Urinary bladder (tissue), 4 donors: ENCODE measurements at places on chromosomes 1 and 21.

DNA sequence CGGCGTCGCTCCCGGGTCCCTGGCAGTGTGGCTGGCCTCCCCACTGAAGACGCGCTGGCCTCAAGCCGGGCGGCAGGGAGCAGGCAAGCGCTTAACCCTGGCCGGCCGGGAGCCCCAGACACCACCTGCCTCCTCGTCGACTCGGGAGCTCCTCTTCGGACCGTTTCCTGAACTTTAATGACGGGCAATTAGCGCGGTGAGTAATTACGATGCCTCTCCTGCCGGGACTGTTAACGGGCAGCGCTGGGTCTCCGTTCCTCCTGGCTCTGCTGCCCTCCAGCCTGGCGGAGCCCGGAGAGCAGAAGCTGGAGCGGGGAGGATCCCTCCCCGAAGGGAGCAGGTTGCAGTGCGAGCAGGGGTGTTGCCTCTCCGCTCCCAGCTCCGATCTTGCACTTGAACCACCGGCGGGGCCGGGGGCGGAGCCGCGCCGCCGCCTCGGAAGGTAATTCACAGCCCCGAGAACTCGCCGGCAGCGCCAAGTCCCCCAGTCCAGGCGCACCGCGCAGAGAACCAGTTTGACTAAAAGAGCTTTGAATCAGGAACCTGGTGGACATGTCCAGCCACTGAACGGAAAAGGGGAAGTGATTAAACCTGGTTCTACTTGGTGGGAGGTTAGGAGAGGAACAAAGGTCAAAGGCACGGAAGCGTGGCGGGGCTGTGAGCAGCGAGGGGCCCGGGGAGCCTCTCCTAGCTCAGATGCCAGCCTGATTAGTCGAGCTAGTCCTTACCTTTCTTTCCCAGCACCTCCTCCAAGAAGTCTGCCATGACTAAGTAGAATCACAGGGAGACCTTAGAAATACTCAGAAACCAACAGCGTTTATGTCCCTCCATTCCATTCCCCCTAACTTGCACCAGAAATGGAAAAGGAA is 18.3 kb upstream of the PLEKHA6 start:
- no peak for DNase-seq

DNA sequence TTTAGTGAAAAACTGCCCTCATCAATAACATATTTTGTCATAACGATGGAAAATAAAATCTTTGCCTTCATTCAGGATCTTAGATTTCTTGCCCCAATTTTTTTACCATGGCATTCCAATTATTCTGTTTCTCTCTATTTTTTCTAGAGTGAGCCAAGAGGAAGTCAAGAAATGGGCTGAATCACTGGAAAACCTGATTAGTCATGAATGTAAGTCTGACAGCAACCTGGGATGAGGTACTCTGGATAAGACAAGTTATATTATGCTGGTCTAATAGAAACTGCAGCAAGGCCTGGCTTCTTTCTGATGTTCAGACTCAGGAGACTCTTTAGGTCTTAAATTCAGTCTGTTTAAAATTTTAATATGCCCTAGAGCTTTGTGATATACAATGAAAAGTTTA is 3.5 kb downstream of the RGS4 start:
- DNase-seq = no peak

GRCh38 chr1:208165659-208166058 is 78.5 kb downstream of the PLXNA2 start:
- DNase-seq = no peak

GRCh38 chr1:151616505-151616849 is 4.6 kb downstream of the SNX27 start:
- no peak for DNase-seq

DNA sequence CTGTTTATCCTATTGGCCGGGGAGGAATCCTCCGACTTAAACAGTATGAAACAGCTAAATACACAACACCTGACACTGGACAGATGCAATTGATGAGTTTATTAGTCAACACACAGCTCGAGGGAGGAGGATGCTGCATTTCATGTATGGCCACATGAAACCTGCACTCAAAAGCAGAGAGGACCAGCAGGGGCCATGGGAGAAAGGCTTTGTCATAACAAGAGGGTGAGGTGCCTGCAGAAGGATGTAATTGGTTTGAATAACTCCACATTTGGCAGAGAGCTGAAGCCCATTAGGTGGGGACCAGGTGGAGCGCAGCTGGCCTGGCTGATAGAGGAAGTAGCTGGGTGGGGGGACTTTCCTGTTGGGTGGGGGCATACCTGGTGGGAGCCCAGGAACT is 599.1 kb downstream of the PTPRU start:
- DNase-seq = no peak
